ENCODE measurements at places on chromosomes 12 and 14. TPM values are rescaled to one million over a fixed set of nuclear protein-coding genes. Genes with fewer than 3 reads are reported as not detected.

GRCh38 chr14:100786131-100786530 is 39.8 kb upstream of the MEG3 start:
- H3K4me3 ChIP-seq, result no peak overlapping the region
- no peak overlapping the region for H3K27ac ChIP-seq
- H3K36me3 ChIP-seq, result no peaks in the 10 kb centered on the region
- DNase-seq, result no peak

DNA sequence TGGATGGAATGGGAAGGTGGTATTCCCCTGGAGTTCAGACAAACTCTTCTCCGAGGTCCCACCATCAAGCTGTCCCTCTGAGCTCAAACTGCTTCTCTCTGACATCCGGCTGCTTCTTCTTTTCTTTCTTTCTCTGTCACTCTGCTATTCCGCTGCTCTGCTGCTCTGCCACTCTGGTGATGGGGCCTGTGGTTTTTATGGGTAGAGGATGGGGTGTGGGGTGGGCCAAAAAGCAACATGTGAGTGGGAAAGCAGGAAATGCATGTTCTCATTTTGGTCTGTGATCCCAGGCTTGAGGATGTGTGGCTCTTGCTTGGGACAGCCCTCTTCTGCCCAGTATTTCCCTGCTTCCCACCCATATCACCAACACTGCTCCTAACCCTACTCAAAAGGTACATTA is 30.6 kb downstream of the CLECL1 start:
- H3K27ac ChIP-seq, result peak overlapping the region; percentile 79
- H3K4me1 ChIP-seq, result peaks cover 23% of the 10 kb centered on the region
- no peak overlapping the region for H3K4me3 ChIP-seq

GRCh38 chr14:30349520-30349919 is 209.4 kb upstream of the G2E3 start:
- DNase-seq, result no peak
- H3K4me3 ChIP-seq, result no peak overlapping the region
- H3K4me1 ChIP-seq, result no peaks in the 10 kb centered on the region
- no peaks in the 10 kb centered on the region for H3K27me3 ChIP-seq

Gene BMAL2
- 1.2 TPM for total RNA-seq

DNA sequence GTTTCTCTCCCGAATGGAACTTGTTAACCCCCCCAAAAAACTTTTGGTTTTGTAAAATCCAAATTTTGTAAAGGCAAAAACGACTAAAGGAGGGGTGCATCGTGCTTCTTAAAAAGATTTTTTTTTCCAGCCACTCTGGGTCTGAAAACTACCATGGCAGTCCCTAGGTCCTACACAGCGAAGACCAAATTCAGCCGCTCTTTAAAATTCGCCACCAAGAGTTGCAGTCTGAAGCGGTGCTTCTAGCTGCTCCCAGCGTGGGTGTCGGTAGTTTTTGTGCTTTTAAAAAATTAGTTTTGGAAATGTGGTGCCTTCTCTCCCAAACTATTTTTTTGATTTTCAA is 873 bp upstream of the GSC start:
- no peaks in the 10 kb centered on the region for H3K36me3 ChIP-seq
- H3K27me3 ChIP-seq, result peaks cover 76% of the 10 kb centered on the region
- no peak for DNase-seq

DNA sequence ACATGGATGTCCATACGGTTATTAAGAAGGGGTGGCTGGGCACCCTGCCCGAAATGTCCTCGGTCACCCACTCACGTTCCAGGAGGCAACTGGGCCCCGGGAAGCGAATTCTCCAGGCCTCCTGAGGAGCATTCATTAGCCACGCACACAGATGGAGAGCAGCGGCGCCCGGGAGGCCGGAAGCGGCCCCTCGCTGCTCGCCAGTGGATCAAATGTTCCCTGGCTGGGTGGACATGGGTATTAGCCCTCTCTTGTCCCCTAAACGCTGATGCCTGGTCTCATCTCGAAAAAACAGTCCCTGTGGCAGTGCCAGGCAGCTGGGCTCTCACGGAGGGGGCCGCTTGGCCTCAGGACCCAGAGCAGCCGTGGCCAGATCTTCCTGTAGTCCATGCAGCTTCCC is 59.0 kb upstream of the DLK1 start:
- H3K27me3 ChIP-seq, result peaks cover 74% of the 10 kb centered on the region
- peaks cover 3% of the 10 kb centered on the region for H3K4me1 ChIP-seq
- no peaks in the 10 kb centered on the region for H3K36me3 ChIP-seq
- no peak overlapping the region for H3K4me3 ChIP-seq
- no peak overlapping the region for H3K27ac ChIP-seq

- no peaks in the 10 kb centered on the region for H3K27me3 ChIP-seq
- no peak overlapping the region for H3K4me3 ChIP-seq
- no peaks in the 10 kb centered on the region for H3K4me1 ChIP-seq
- H3K27ac ChIP-seq, result no peak overlapping the region
- H3K36me3 ChIP-seq, result peaks cover 14% of the 10 kb centered on the region
- no peak for DNase-seq
Measured at GRCh38 chr12:132649226-132649945, 30.8 kb downstream of the P2RX2 start.
